ENCODE measurements at places on chromosomes 11 and 22. TPM values are rescaled to one million over a fixed set of nuclear protein-coding genes. Genes with fewer than 3 reads are reported as not detected.

DNA sequence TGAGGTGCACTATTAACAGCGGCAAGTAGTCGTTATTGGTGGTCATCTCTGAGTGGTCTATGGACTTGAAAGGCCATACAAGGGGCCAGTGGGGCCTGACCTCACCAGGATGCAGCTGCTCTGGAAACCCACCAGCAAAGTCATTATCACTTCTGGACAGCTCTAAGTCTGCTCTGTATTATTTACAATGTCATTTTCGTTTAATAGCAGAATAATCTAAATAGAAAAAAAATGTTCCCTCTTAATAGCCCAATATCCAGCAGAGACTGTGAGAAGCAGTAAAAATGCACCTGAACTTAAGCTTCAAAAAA is 85.0 kb upstream of the EED start:
- no peak for DNase-seq

IL18 gene
- 1.2 TPM for total RNA-seq

GRCh38 chr11:72405009-72405408 is 29.3 kb downstream of the CLPB start:
- DNase-seq: no peak

DNA sequence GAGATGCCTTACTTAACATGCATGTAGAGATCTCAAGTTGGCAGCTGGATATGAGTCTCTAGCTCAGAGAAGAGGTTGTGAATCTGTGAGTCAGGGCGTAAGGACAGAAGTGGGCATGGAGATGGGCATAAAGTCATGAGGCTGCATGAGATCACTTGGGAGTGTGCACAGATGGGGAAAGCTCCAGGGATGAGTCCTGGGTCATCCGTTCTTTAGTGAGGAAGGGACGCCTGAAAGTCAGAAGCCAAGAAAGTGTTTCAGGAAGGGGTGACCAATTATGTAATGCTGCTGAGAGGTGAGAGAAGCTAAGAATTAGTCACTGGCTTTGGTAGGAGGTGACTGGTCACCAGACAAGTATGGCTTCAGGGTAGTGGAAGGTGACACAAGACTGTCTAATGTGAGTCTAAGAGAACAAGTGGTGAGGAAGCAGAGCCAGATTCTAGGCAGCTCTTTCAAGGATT is 6.7 kb downstream of the ACP2 start:
- no peak for DNase-seq

GRCh38 chr11:77522215-77522614 is 48.3 kb upstream of the PAK1 start:
- DNase-seq: no peak

DNA sequence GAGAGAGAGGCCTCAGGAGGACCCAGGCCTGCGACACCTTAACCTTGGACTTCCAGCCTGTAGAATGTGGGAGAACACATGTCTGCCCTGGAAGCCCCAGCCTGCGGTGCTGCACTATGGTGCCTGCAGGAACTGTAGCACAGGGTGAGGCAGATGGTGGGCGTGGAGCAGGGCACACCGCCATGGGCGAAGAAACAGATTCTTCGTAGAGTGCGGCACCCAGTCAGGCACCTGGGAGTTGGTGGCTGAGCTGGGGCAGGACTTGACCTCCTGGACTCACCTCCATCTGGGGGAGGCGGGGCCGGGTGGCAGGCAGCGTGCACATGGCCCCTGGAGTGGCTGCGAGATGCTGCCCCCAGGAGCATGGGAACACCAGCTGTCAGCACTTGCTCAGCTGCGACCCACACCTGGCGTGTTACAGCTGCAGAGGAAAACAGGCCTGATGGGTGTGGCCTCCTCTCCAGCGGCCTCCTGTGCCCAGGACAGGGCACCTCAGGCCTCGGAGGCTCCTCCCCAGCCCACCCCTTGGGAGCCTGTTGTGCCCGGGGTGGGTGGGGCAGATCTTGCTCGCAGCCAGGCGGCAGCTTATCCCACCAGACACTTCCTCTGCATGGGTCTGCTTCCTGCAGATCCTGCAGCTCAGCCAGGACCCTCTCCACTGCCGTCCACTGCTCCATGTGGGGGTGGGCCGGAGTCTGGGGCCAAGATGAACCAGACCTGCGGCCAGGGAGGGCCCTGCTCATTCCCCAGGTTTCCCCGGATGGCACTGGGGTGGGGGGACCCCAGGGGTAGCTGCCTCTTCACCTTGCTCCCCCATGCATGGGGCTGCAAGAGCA is 80.4 kb downstream of the MYEOV start:
- no peak for DNase-seq

DNA sequence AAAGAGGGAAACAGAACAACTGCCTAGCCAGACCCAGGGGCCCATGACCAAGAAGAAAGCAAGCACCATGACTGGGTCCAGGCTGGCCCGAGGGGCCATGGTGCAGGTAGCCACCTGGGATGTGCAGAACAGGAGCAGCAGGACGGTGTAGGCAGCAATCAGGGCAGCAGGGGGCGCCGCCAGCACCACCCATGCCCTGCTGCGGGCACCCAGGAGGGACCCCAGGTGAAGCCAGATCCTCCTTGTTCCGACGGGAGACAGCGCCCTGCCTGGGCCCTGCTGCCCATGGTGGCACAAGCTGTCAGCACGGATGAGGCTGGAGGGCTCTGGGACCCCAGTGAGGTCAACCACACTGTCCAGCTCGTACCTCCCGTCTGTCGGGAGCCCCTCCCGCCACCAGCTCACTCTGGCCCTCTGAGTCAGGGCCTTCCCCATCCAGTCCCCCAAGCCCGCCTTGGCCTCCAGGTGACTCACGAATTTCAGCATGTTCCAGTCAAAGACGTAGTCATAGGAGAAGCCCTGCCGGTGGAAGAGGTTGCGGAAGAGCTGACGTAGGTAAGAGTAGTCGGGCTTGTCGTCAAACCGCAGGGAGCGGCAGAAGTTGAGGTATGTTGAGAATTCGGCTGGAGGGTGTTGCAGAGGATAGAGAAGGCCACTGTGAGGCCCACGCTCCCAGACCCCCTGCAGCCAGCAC is 18.8 kb downstream of the CSNK1E start:
- DNase-seq: no peak

- peak; percentile 91 for DNase-seq
Measured at GRCh38 chr11:6319704-6320410, 444 bp downstream of the CAVIN3 start.

DNA sequence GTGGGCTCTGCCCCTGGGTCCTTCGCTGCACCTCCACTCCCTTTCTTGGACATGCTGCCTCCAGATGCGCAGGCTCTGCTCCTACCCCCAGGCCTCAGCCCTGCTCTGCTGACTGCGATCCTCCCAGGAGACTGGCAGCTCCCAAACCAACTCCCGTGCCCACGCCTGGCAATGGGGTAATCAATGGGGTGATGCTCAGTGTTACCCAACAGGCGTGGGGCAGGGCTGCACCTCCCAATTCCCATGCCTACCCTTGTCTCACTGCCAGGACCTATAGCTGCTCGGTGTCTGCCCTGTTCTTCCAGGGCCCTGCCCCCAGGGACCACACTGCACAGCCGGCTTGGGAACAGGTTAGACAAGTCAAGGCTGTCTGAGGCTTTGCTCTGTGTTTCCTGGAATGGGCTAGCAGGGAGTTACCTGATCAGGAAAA is at the start of gene ALDH3B2:
TSS of gene ALDH3B2 (minus strand) at position 182 of the 430 bp plus-strand sequence. CDS start 7,688 bp downstream, outside the sequence.
- no peak for DNase-seq

GRCh38 chr11:34907934-34908593 is 8.1 kb downstream of the APIP start:
- DNase-seq: no peak

- DNase-seq: no peak
Measured at GRCh38 chr11:133905677-133906156, 51.1 kb downstream of the IGSF9B start.

DNA sequence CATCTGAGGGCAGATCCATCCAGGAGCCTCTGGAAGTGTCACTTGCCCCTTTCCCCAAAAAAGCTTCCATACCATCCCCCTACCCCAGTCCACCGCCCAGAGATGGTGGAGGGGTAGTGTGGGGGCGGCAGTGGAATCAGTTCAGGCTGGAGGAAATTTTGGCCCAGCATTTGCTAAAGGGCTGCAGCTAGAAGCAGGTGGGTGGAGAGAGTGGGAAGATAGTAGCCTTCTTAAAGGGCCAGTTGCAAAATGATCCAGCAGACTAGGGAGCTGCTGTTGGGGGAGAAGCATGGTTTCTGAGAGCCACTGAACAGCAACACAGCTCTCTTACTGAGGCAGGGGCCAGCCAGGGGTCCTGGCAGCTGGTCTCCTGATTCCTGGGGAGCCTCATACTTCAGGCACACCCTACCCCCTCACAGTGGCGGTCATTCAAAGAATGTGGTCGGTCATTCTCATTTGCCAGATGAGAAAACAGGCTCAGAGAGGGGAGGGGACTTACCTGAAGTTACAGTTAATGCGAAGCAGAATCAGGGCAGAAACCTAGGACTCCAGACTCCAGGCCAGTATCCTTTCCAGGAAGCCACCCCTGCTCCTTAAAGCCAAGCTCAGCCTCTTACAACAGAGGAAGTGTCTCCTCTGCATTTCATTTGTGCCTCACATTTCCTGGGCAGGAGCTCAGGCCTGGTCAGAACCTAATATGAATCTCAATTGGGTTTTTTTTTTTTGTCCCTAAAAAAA is 5.4 kb downstream of the SEC14L2 start:
- DNase-seq: no peak

DNA sequence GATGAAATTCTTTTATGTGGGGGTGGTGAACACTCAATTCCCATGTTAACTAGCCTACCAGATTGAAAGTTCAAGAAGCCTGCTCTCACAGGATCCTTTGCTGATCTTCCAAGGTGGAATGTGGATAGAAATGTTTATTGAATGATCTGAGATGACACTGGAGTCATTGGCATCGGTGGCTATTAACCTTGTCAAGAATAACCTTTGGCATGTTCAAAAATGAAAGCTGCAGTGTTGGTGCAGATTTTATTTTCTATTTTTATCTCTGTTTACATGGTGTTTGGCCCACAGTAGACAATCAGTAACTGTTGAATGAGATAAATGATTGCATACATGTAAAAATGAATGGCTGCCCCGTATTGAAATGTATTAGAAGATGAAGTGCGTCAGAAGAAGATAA is 19.0 kb downstream of the MCAM start:
- no peak for DNase-seq
